ENCODE measurements at places on chromosomes 3 and 15. TPM values are rescaled to one million over a fixed set of nuclear protein-coding genes. Genes with fewer than 3 reads are reported as not detected.

DNA sequence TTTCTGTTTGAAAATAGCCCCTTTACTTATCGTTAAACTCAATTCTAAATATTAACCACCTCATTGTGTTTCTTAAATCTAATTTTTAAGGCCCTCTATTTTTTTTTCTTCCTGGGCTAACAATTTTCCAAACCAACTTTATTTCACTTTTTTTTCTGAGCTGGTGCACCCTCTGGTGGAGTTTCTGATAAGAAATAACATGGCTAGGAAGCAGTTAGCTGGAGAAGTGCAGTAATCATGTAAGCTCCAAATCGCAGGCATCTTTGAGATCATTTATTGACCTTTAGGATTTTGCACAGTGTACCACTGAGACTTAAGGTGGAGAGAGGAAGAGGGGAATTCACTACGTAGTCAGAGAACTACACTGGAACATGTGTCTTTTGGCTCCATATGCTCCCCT lies 6.4 kb downstream of the TMEM207 start:
- DNase-seq, result no peak

DNA sequence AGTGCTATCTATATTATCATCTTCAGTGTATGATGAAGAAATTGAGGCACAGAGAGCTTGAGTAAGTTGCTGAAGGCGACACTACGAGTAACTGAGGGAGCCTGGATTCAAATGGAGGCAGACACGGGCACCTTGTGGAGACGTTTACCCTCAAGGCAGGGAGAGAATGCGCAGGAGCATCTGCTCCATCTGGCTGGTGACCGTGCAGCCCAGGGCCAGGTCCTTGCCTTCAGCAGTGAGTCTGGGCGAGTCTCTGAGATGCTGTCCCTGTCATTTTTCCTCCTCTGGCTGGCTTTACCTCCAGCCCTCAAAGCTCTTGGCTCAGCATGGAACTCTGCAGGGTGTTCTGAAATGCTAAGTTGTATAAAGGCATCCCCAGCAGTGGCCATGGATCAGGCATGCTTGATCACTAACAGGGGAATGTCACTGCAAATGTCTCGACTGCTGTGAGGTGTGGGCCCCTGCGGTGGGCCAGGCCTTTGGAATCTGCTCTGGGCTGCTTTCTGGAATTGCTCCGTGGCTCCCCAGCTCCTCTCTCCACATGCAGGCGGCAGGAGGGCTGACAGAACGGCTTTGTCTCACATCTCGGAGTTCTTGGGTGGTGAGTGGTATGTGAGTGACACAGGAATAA lies 19.7 kb downstream of the SPSB4 start:
- no peak for DNase-seq

- no peak for DNase-seq
Measured at GRCh38 chr15:92151741-92152140, 241.9 kb upstream of the ST8SIA2 start.

GRCh38 chr15:79003301-79003700 lies 58.5 kb upstream of the CTSH start:
- no peak for DNase-seq

- no peak for DNase-seq
Measured at GRCh38 chr3:61483997-61484396, 77.4 kb upstream of the PTPRG start.

DNA sequence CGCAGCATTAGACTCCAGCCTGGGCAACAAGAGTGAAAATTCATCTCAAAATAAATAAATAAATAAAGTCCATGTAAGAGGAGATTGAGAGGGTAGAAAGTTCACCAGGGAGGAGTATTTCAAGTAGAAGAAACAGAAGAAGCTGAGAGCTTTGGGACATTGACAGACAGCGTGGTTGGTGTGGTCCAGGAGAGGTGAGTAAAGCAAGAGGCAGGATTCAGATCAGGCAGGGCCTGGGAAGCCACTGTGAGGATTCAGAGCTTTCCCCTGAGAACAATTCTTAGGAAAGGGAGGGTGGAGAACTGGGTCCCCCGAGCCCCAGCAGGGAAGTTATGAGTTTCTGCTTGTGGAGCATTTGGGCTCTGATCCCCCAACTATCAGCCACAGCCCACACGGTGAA lies 54.2 kb upstream of the AMOTL2 start:
- DNase-seq, result no peak

GOLGA8H gene
- polyA plus RNA-seq, result 0.85 TPM

CNTN6 gene
- polyA plus RNA-seq, result 2.1 TPM

GRCh38 chr3:13708871-13709595 lies 160.1 kb downstream of the FBLN2 start:
- no peak for DNase-seq

DNA sequence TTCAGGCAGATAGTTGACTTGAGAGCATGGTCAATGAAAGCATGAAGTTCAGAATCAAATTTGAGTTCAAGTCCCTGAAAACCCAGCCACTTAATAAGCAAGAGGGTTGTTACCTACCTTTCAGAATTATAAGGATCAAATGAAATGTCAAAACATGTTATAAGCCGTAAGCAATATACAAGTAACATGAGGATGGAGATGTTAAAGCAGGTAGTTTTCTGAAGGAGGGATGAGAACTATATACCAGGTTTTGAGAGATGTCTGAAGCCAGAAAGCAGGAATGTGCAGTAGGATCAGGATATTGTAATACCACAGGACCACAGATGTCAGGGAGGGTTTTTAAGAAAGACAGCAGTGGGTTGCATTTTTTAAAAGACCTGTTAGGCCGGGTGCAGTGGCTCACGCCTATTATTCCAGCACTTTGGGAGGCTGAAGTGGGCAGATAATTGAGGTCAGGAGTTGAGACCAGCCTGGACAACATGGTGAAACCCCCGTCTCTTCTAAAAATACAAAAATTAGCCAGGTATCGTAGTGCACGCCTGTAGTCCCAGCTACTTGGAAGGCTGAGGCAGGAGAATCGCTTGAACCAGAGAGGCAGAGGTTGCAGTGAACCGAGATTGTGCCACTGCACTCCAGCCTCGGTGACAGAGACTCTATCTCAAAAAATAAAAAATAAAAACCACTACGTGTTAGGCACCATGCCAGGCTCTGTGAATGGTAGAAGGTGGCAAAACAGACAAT lies 6.9 kb upstream of the EIF3J start:
- no peak for DNase-seq

DNA sequence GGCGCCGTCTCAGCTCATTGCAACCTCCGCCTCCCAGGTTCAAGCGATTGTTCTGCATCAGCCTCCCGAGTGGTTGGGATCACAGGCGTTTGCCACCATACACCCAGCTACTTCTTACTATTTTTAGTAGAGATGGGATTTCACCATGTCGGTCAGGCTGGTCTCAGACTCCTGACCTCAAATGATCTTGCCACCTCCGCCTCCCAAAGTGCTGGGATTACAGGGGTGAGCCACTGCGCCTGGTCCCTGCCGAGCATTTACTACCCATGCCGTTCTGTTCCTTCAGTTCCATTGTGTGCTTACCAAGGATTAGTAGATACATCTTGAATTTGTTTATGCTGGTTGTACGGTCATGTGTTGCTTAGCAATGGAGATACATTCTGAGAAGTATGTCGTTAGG lies 10.3 kb downstream of the CHD2 start:
- DNase-seq, result no peak

- DNase-seq, result no peak
Measured at GRCh38 chr3:66082679-66083078, 44.0 kb upstream of the MAGI1 start.

GATA2 gene
- 3.4 TPM for polyA plus RNA-seq

TMCO5A gene
- not detected for polyA plus RNA-seq

- DNase-seq, result no peak
Measured at GRCh38 chr3:32104492-32104891, 1.9 kb upstream of the GPD1L start.

GRCh38 chr3:68893600-68894239 lies 38.6 kb downstream of the TAFA4 start:
- DNase-seq, result peak; percentile 32

DNA sequence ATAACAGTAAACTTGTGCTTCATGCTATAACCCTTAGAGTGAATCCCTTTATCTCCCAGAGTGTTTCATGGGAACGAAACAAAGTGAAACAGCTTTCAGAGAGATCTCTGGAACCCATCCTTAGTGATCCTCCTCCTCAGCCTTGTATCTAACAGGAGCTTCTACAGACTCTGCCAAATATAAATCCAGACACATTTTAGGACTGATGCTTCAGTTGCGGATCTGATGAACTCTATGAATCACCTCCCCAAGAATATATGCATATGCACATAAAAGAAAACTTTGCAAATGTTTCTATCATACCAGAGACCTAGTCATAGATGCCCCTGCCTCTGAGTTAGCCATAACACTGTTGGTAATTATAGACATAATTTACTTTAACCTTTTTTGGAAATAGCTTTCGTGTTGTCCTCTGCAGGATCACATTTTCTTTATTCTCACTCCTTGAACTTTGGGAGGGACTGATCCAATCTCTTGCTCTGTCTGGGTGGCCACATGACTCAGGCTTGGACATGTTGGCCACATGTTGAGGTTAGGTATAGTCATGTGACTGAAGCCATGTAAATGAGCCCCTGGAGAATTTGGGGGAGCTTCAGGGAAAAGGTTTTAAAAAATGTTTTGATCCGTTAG lies 306.4 kb upstream of the CNTN3 start:
- DNase-seq, result peak; percentile 33

DNA sequence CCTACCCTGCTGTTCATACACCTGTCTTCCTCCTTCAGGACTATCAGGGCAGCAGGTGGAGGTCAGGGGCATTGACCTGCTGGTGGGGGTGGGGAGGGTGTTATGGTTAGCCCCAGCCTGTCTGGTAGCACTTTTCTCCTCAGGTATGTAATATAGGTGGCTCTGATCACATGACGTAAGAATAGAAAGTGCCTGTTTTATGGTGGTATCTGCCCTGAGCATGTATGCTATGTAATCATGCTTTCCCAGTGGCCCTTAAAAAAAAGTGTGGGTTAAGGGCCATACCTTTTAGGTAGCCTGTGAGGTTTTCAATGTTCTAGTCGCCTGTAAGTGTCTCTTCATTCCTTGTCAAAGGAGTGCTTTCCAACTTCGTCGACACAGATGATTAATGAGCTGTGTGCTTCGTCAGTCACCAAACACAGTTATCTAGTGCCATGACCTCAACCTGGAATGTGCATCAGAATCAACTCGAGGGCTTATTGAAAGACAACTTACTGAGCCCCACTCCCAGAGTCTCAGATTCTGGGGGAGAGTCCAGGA lies 86.3 kb downstream of the KLHL25 start:
- DNase-seq, result no peak

- DNase-seq, result no peak
Measured at GRCh38 chr3:133588784-133589465, 15.4 kb downstream of the CDV3 start.

DNA sequence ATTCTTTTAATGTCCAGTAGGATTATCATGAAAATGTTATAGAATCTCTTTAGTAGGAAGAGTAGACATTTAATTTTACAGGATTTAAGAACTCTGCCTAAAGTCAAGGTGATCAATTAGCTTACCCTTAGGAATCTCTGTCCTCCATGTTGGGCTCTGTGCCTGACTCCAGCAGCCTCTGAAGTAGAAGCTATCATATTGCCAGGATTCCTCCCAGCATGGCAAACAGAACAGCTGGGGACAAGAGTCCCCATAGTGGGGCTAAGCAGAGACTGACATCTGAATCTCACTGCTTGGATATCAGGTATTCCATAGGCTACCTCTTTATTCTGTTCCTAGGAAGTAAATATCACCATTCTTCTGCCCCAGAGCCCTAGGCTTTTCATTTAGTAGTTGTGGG lies 1.5 kb downstream of the SLC15A2 start:
- no peak for DNase-seq

GRCh38 chr15:55530861-55531313 lies 22.9 kb upstream of the DNAAF4 start:
- no peak for DNase-seq

DNA sequence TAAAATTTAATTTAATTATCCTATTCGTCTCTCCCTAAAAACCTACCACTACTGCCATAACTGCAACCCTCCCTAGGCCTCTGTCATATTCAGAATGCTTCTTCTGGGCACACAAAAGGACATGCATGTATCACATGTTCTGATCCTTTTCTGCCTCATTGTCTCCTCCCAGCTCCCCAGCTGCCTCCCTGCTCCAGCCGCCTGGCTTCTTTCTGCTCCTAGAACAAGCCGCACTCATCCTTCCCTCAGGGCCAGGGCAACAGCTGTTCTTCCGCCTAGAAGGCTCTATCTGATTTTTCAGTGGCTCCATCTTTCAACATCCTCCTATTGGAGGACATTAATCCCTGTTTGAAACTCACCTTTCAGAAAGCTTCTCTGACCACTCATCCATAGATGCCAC lies 38.6 kb downstream of the TMED3 start:
- DNase-seq, result no peak

TGM4 gene
- not detected for polyA plus RNA-seq

LMCD1 gene
- polyA plus RNA-seq, result 197 TPM

- DNase-seq, result no peak
Measured at GRCh38 chr15:81301815-81302399, 22.0 kb downstream of the STARD5 start.

DNA sequence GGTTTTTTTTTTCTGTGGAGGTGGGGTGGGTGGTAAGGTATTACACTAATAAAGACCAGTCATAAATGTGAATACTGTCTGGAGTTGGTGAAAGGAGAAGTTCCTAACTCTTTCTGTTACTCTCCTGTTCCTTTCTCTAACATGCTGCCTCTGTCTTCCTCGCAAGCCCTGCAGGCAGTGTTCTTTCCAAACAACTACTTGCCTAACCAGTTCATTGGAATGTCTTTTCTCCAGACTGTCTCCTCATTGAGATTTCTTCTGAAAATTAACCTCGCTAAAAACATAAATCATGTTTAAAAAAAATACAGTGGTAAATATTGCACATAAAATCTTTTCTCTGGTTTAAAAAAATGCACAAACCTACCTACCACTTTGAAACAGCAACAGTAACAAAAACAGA lies 135.2 kb downstream of the TP63 start:
- DNase-seq, result no peak

DNA sequence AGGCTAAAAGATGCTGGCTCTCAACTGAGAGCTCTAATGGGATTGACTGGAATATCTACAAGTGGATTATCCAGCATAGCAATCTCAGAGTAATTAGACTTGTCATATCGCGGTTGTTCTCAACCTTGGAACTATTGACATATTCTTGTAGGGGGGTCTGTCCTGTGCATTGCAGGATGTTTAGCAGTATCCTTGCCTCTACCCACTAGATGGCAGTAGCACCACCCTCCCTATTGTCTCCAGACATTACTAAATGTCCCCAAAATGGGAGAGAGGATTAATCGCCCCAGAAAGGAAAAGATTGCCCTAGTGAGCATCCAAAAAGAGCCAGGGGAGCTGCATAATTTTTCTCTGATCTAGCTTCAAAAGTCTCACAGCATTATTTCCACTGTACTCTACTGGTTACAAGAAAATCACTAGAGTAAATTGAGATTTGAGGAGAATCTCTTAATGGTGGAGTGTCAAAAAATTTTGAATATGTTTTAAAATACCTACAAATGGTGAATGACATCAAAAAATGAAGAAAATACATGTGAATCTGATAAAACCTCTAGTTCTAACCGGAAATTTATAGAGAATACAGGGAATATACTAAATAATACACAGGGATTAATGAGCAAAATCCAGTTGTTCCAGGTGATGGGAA lies 388.2 kb upstream of the AGTR1 start:
- DNase-seq, result peak; percentile 33

OXSM gene
- 9.5 TPM for polyA plus RNA-seq

DNA sequence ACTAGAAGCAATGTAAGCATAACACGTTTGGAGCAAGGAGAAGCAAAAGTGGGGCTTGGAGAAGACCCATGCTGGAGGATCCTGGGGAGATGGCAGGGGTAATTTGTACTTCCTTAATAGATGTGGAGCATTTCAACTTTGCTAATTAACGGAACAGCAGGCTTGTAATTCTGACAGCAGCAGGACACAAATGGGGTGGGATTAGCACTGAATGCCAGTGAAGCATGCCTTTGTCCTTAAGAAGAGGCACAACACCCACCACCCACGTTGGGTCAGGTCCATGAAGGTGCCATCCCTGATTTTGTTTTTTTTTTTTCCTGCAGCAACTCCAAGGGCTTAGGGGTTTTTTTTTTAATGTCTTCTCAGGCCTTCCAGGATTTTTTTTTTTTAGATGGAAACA lies 231.9 kb upstream of the ROPN1 start:
- no peak for DNase-seq

Data from muscle of back (tissue), 13 donors.